Posterior vena cava (tissue), 2 donors: ENCODE measurements at places on chromosomes 1 and 21.

DNA sequence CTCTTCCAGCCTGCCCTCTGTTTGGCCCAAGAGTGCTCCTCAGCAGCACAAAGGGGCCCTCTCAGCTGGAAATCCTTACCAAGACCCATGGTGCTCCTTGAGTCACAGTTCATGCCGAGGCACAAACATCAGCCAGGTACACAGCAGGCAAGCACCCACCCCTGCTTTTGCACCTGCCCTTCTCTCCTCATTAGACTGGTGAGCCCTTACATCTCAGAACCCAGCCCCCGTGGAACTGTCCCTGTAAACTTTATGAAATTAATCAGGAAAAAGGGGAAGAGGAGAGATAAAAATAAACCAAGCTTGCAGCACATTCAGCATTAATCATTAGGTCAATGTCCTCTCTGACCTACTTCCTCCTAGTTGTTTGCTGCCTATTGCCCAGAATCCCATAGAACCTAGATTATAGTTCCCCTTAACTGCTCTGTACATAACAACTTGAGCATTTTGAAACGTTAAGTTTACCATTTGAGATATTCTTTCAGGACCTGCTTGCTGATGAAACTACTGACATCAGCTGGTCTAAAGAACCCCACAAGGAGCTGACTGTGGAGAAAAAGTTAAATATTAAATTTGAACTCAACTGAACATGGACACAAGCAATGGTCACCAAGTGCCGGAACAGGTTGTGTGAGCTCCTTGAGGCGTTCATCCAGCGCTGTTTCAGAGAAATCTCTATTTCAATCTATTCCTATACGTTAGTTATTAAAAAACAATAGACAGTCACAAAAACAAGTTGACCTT lies 738.4 kb downstream of the MATN1 start:
- no peak for DNase-seq

GRCh38 chr21:14675774-14676530 lies 129.8 kb upstream of the SAMSN1 start:
- no peak for DNase-seq

GRCh38 chr1:85612704-85613361 lies 32.3 kb downstream of the CCN1 start:
- DNase-seq, result no peak

GRCh38 chr21:35170244-35170643 lies 121.1 kb upstream of the RUNX1 start:
- no peak for DNase-seq

- no peak for DNase-seq
These were observed 1.4 kb downstream of the PEA15 start for GRCh38 chr1:160206421-160207117.

- DNase-seq, result no peak
These were observed 51.1 kb downstream of the DOP1B start for GRCh38 chr21:36207577-36208320.

- DNase-seq, result no peak
These were observed 2.7 kb downstream of the SERPINC1 start for GRCh38 chr1:173914366-173914871.

- peak; percentile 91 for DNase-seq
These were observed 5.1 kb downstream of the MAP7D1 start for GRCh38 chr1:36160949-36161485.

GRCh38 chr1:84073266-84073665 lies 70.8 kb upstream of the PRKACB start:
- no peak for DNase-seq

- no peak for DNase-seq
These were observed 15.6 kb upstream of the RNF220 start for GRCh38 chr1:44389437-44389836.

DNA sequence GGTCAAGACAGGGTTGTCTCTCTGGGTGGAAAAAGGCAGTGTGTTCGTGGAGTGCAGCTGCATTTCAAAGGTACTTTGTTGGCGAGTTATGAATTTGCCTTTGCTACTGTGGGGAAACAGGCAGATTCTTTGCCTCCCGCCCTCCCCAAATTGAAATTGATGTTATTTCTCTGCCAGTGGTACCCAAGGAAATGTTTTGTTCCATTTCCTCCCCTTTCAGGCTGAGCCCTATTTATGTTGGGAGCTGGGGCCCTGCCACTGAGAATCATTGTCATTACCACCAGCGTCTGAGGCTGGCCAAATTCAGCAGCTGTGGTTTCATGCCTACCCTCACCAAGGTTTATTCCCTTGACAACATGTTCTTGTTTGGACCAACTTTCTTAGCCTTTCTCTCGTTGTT lies 48.5 kb upstream of the OLIG2 start:
- no peak for DNase-seq

DNA sequence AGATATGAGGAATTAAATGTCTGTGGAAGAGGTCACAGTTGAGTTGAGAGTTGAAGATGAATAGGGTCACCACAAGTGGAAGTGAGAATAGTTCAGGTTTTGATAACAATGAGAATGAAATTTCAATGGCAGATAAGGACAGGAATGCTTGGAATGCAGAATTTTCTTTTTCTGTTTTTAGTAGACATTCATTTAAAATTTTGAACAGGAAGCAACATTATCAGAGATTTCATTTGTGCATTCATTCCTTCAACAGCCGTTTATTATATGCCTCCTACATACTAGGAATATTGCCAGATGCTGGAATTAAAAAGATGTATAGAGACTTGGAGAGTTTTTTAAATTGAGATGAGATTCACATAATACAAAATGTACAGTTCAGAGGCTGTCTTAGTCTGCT lies 126.8 kb downstream of the ITSN1 start:
- DNase-seq, result no peak

GRCh38 chr1:241782396-241782795 lies 65.6 kb upstream of the EXO1 start:
- no peak for DNase-seq

DNA sequence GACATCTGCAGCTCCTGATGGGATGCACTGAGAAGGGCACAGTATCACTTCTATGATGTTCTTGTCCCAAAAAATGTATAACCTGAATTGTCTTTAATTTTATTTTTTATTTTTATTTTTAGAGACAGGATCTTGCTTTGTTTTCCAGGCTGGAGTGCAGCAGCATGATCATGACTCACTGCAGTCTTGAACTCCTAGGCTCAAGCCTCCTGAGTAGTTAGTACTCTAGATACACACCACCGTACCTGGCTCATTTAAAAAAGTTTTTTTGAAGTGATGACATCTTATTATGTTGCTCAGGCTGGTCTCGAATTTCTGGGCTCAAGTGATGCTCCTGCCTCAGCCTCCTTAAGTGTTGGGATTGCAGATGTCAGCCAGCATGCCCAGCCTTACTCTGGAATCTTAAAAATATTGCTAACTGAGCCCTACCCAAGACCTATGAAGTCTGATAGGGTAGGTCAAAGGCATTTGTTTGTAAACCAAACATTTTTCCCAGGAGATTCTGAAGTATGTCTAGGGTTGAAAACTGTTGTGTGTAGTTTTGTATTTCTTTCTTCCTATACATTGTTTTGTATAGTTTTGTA lies 68.9 kb downstream of the ATF6 start:
- DNase-seq, result no peak

GRCh38 chr21:45022348-45022675 lies 52.1 kb upstream of the ADARB1 start:
- no peak for DNase-seq

DNA sequence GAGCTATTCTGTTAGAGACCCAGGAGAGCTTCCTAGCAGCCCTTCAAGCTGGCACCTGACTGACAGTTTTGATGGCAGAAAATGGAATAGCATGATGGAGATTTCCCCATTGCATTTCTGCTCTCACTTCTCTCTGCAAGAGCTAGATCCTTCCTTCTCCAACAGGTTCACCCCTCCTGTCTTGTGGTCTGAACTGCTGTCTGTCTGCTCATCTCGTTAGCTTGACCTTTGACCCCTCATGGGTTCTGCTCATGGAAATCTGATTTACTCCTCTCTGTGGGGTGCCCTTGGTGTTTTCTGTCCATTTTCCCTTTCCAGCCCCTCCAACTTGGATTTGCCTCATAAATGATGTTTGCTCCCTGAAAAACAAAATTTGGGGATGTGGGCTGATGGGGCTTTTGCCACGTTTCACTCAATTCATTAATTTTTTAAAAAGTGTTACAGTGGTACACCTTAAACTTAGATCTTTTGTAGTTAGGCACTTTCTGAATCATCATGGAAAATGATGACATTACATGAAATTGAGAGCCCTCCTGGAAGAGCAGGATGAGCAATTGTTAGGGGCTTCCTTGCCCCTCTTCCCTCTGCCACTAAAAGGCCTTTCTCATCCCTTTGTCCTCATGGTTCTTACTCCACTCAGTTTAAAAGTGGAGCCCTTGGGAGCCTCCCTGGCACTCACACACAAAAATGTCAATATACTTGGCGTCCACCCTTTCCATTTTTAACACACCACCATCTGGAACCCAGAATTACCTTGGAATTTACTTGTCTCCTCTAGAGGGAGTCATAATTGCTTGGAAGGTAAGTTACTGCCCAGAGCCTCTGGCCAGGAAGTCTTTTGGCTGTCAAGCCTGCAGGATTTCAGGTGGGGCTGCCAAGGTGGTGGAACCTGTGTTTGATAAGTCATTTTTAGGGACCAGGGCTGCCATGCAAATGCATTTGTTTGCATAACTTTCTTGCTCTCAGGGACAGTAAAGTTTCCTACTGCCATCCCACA lies 31.9 kb upstream of the IL19 start:
- DNase-seq, result no peak
